Daoy (cell line): ENCODE measurements at places on chromosomes 5 and 9. TPM values are rescaled to one million over a fixed set of nuclear protein-coding genes. Genes with fewer than 3 reads are reported as not detected.

DNA sequence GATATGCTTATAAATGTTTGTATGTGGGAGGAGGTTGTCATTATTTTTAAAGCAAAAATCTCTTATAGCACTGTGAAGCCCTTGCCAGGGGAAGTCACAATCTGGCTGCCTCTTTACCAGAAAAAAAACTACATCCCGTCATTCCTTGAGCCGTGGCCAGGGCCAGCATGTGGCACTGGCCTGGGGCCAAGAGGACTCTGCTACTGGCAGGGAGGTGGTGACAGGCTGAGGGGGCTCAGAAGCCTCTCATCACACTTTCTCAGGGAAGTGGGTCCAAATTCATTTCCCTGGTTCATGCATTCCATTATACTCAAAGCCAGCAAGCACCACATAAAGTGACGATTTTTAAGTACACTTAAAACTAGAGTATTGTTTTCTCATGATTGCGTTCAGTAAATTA lies 457.3 kb downstream of the ZNF608 start:
- peak; percentile 8 for DNase-seq

DNA sequence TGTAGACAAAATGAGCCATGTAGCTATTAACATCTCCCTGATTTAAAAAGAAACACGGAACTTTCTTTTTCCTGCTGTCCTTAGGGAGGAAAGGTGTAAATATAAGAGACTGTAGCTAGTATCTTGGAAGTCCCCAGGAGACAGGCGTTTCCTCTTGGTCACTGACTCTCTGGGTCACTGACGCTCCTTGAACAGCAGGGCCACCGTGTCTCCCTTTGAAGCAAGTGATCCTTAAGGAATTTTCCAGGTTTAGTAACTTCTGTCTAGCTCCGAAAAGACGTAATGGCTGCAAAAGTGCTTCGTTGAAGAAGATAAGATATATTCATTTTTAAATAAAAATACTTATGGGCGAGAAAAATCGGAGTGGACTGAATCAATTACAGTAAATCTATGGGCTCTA lies 745 bp upstream of the CLTA start:
- peak; percentile 23 for DNase-seq

DNA sequence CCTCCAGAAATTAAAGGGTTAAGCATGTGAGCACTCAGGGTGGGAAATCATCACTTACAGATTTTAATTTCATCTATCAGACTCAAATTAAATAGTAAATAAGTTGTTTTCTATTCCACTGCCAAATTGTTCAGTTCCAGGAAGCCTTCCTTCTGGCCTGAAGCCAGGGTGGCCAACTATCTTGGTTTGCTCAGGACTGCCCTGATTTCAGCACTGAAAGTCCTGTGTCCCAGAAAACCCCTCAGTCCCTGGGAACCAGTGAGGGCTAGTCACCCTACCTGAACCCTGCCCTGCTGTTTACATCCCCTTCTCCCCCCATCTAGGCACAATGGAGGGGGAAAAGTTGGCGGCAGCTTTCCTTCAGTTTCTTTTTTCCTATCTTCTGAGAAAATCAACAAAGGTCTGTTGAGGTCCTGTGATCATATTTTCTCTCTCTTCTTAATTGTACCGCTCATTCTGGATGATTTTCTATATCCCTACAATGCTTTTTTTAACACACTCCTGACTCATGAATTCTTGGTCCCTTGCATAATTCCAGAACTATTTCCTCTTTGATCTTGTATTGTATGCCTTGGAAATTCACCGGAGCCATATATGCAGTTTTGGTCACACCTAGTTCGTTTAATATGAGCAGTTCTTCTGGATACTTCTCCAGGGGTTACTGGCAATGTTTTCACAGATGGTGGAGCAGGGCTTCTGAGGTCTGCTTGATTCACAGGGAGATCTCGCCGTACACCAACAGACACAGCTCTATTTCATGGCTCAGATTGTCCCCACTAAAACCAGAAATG lies 103.8 kb downstream of the MAP1B start:
- DNase-seq: peak; percentile 72

- no peak for DNase-seq
These were observed 2.1 kb downstream of the CERCAM start for GRCh38 chr9:128422783-128423150.

DNA sequence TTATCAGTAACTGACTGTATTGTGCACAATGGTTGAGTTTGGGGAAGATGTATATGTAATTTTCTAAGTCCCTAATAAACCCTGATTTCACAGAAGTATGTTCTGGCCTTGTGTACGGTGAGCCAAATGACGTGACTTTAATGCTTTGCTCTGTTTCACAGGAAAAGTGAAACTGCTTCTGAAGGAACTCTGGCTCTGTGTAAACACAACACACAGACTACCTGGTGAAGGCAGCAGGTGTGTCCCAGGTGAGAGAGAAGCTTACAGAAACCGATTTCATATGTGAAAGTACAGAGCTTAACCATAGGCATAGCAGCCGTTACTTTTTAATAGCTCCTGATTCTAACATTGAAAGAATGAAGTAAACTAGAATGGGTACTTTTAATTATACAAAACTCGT lies 31.9 kb downstream of the ICE1 start:
- DNase-seq: no peak

DNA sequence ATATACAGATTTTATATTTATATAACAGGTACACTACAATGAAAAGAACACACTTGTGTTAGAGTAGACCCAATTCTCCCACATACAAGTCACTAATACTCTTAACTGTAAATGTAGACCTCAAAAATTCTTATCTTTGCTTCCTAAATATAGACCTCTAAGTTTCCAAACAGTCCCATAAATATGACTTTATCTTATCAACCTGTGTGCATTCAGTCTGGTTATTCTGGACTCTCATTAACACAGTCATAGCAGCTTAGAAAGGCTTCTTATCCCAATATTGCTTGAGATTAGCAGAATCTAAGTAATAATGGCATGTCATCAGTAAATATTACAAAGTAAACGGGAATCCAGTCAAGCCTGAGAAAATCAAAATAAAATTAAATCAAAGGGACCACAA lies 161.1 kb downstream of the FBXL17 start:
- no peak for DNase-seq

DNA sequence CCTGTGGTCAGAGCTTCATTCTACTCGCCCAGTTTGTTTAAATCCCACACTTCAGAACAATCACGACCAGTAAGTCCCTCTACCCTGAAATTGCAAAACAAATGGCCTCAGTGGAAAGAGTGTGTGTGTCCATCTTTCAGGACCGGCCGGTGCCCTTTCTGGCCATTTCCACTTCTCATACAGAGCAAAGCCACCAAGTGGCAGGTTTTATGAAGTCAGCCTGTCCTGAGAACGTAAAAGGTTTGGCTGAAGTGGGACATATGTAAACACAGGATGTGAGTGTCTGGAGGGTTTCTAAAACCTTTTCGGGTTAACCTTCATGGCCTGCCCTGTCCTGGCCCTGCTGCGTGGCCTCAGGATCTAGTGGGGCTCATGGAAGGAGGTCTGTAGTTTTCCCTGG lies 24.7 kb downstream of the NXNL2 start:
- DNase-seq: no peak

DNA sequence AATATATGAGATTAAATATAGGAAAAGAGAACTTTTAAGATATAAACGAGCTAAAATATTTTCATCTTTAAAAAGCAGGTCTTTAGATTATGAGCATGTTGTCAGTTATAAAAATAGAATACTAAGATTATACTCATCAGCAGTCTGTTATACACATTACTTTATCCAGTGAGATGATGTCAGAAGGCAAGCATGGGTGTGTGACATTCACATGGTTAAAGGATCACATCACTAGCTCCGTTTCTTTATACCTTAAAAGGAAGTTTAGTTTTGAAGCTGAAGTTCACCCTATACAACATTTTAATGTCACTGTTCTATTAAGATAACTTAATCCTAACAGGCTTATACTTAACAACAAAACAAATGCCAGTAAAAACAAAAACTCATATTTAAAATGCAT lies 59.6 kb downstream of the RICTOR start:
- peak; percentile 36 for DNase-seq

DNA sequence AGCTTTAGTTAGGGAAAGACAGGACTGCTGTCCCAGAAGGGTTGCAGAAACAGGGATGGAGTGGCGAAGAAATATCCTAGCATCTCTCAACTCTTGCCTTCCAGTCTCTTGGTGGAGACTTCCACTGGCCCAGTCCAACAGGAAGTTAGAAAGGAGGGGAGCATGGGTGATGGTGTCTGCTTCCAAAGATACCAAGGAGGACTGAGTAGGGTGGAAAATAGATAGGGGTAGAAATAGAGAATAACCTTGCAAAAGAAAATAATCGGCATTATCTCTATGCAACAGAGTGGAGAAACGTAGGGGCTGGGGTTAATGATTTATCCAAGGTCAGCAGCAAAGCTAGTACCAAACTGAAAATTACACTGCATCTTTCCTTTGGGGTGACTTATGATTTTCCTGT lies 242.3 kb downstream of the PSAT1 start:
- no peak for DNase-seq

DNA sequence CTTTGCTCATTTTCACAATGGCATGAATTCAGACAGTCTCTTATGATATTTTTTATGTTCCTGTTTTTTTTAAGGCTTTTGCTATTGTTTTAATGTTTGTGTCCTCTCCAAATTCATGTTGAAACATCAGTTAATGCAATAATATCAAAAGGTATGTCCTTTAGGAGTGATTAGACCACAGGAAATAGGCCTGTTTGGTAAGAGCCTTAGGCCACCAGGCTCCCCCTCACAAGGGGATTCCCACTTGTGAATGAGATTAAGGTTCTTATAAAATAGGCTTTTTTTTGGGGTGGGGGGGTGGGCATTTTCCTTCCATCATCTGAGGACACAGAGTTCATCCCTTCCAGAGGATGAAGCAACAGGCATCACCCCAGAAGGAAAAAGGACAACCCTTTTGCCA lies 2074.2 kb upstream of the C9orf72 start:
- no peak for DNase-seq

- DNase-seq: no peak
These were observed 23.2 kb downstream of the LPCAT1 start for GRCh38 chr5:1500411-1501091.

DNA sequence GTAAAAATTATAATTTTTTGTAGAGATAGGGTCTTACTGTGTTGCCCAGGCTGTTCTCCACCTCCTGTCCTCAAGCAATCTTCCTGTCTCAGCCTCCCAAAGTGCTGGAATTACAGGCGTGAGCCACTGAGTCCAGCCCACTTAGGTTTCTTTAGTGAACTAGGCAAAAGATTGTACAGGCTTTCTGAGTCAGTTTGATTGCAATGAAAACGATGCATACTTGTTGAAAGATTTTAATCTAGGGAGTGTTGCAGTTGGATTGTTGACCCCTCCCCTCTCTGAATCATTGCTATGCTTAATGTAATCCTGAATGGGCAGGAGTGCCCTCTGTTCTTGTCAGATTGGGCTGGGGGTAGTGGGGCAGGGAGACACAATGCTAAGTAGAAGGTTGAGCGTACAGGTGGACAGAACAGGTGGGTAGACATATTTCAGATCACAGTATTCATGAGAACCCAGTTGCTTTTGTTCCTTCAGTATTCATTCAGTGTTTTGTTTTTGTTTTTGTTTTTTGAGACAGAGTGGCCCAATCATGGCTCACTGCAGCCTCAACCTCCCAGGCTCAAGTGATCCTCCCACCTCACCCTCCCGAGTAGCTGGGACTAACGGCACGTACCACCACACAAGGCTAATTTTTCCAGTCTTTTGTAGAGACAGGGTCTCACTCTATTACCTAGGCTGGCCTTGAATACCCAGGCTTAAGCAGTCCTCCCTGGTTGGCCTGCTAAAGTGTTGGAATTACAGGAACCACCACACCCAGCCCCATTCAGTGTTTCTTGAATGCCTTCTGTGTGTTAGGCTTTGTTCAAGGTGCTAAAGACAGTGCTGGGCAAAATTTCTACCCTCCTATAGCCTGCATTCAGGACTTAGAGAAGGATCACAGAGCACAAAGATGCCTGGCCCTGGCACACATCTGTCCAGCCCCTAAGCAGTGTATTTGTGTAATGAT lies 70.1 kb downstream of the KIAA1958 start:
- DNase-seq: peak; percentile 34

- no peak for DNase-seq
These were observed 335.9 kb downstream of the SEMA5A start for GRCh38 chr5:9209846-9210492.

DNA sequence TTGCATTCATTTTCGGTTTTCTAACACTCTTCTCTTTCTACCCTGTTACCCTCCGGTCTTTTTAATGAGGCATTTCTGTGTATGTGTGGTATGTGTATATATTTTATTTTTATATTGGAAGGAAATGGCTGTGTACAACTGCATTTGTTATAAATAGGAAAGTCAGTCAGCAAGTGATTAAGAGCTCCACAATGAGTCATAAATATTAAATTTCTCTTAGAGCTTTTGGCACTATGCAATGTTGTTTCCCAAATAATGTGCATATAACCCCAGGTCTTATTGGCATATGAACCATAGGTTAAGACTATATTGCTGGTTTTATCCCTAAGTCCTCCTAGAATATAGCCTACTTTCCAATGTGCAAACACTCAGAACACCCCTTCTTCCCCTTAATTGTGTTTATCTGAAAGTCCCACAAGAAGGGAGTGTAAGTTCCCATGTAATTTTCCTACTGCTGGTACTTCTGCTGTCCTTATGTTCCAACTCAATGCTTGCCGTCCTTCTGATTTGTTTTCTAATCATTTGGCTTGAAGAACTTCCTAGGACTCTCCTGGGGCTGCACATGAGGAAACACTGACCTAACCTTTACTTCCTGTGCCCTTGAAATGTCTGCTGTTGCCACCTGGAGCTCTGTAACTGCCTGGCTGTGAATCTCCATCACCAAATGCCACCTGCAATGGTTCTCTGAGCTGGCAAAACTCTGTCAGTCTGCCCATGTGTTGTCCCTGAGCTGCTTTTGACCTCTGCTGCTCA lies 65.5 kb upstream of the PCSK5 start:
- DNase-seq: no peak

- no peak for DNase-seq
These were observed 40.9 kb downstream of the TNPO1 start for GRCh38 chr5:72857396-72857795.

GRCh38 chr5:118687100-118687499 lies 301.2 kb downstream of the DTWD2 start:
- no peak for DNase-seq

- DNase-seq: peak; percentile 34
These were observed 77.5 kb downstream of the PSD2 start for GRCh38 chr5:139872851-139873794.

TLR4 gene
- 0.11 and 0.48 TPM in 2 replicates for total RNA-seq

AHRR gene
- 15.3 and 26.0 TPM in 2 replicates for total RNA-seq

SPOCK1 gene
- total RNA-seq: 43.5 and 61.0 TPM in 2 replicates

CCNG1 gene
- 147 and 192 TPM in 2 replicates for total RNA-seq

NUDT12 gene
- 8.7 and 12.1 TPM in 2 replicates for total RNA-seq

LVRN gene
- 0.06 TPM in 1 of 2 replicates, not detected in the other for total RNA-seq

OSMR gene
- total RNA-seq: 5.5 and 5.7 TPM in 2 replicates

OR1J2 gene
- not detected in 2 replicates for total RNA-seq

SCGB3A2 gene
- not detected in 2 replicates for total RNA-seq
